CD4-positive, alpha-beta memory T cell (primary cell): ENCODE measurements at places on chromosomes 1 and 21.

- DNase-seq, result no peak
These were observed 19.9 kb downstream of the IRF2BP2 start for GRCh38 chr1:234589854-234590620.

GRCh38 chr1:37147392-37147831 is 113.1 kb upstream of the GRIK3 start:
- DNase-seq, result no peak

GRCh38 chr21:33391656-33392055 is 11.6 kb upstream of the IFNGR2 start:
- no peak for DNase-seq

GRCh38 chr1:162366149-162366548 is 10.5 kb downstream of the SPATA46 start:
- DNase-seq, result no peak

DNA sequence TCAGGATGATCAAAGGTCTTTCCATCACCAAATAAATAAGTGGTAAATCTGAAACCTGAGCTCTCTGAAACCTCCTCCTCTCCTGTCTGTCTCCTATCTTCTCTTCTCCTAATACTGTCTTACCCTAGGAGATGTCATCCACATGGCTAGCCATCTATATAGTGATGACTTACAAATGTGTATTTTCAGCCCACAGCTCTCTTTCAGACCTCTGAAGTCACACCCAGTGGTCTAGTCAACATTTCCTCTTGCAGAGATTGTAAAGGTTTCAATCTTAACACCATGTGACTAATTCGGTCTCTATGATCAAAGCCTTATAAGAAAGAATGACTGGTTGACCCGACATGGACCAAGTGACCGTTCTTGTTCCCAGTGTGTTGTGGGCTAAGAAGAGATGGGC is 63.1 kb upstream of the DPT start:
- DNase-seq, result no peak

DNA sequence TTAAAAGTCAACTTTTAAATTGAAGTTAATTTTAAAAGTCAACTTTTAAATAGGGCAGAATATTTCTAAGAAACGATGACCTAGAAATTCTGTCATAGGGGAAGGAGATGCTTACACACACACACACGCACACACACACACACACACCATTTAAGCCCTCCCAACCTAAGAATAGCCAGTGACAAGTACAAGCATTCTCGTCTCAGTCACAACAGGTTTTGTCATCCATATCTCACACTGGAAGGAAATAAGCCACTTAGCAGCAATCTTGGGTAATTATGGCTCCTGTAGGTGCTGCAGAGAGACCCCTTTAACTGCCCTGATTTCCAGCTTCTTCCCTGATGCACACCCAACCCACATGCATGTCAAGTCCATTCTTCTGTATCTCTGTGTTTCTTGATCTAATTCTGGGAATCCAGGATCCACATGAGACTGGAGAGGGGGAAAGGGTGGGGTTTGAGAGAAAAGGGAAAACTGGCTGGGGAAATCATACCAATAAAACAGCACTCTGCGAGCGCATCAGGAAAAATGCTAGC is 338.1 kb downstream of the PAPPA2 start:
- no peak for DNase-seq

DNA sequence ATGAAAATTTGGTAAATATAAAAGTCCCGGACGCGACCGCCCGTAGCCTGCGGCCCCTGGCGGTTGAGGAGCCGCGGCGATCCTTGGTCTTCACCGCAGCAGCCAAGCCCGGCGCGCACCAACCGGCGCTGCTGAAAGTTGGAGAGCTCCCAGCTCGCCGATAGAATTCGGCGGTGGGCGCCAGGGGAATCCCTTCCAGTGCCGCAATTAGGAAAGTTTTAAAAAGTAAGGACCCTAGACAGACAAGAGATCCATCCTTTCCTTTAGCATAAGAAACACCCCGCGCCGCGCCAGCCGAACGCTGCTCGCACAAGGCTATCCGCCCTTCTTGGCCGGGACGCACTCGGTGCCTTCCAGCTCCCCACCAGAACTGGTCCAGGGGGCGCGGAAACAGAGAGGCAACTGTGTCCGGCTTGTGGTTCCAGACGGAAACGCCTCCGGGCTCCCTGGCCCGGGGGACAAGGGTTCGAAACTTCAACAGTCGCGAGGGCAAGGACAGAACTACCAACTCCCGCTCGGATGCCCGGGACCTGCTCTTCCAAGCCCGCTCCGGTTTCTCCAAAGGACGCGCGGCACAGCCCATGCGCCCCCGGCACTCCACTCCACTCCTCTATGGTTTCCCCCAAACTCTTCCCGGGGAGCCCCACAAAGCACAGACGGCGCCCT is 1.7 kb downstream of the FAM78B start:
- DNase-seq, result no peak

DNA sequence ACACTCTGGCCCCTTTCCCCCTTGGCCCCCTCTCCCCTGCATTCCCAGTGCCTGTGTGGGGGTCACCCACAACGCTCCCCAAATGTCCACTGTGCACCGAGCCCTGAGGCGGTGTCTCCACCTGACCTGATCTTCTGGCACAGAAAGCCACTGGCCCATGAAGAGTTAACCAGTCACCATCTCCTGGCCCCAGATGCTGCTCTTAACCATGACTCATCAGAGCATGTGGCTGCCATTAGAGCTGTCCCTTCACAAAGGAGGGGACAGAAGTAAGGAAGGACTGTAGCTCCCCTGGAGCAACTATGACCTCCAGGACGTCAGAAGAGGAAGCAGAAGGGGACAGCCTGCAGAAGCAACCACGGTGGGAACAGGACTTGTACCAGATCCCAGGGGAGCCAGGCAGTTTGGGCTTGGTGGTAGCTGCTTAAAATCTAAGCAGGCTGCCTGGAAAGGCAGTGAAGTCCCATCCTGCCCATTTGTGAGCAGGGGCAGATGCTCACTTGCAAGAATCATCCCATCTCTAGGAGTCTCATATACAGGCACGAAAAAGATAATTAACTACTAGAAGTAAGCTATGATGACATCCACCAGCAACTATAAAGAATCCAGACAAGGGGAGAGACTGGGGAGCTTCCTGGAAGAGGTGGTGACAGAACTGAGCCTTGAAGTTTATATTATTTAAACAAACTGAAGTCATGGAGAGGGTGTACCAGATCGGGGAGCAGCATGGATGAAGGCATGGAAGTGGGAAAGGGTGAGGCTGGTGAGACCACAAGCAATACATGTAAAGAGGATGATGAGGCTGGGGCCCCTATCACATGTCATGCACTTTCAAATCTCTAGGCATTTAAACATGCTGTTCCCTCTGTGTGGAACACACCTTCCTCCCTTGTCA is 1.1 kb upstream of the TTC39A start:
- no peak for DNase-seq

DNA sequence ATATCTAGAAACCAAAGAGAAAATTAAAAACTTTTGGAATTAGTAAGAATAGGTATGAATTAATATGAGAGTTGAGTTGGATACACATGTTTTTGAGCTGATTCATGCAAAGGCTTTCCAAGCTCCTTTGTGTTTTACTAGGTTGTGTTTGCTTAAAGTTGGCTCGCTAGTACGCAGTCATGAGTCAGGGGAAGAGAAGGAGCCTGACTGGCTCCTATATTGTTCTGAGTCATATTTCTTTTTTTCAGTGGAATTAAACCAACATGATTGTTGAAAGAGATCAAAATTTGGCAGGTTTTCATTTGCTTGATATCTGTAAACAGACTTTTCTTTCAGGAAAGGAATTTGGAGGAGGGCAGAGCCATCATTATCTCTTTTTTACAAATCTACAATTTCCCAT is 66.7 kb downstream of the MAGI3 start:
- no peak for DNase-seq

- no peak for DNase-seq
These were observed 62.1 kb downstream of the GNG12 start for GRCh38 chr1:67771152-67771551.

GRCh38 chr1:17136936-17137335 is 17.7 kb upstream of the PADI2 start:
- no peak for DNase-seq

GRCh38 chr21:46295996-46296752 is 10.0 kb downstream of the YBEY start:
- DNase-seq, result peak; percentile 71

GRCh38 chr1:159705251-159705903 is 9.0 kb downstream of the CRP start:
- no peak for DNase-seq

GRCh38 chr1:14090531-14090930 is 390.5 kb downstream of the PRDM2 start:
- DNase-seq, result no peak

DNA sequence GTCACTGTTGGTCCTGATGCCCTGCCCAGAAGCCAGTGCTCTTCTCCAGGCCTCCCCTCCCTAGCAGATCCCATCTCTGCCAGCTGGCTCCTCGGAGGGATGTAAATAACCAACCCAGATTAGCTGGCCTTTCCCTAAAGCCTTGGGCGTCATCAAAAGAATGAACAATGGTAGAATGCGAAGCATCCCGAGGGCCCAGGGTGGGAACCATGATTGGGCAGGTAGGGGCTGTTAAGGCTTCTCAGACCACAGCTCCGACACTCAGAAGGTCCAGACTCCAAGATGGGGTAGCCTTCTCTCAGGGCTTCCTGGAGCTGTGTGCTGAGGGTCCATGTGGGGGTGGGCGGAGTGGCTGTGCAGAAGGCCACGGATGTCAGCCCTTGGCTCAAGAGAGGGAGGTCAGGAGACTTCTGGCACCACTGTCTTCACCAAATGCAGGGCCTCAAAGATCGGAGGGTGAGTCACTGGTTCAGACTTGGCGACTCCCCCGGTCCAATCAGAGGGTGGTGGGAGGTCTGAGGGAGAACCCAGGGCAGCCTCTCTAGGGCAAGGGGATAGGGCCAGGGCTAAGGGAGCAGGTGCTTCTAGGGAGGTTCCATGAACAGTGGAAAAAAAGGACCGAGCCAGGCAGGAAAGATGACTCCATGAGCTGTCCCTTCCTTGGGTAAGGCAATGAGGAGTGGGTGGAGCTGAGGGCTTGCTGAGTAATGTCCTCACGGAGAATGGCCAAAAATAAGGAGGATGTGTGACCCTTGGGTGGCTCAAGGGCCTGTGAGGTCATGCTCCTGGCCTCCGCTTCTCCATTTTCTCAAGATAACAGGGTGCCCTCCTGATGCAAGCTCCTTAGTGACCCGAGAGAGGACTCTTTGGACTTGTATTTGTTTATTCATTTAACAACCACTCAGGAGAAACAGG is 58.4 kb upstream of the EPS8L3 start:
- no peak for DNase-seq

DNA sequence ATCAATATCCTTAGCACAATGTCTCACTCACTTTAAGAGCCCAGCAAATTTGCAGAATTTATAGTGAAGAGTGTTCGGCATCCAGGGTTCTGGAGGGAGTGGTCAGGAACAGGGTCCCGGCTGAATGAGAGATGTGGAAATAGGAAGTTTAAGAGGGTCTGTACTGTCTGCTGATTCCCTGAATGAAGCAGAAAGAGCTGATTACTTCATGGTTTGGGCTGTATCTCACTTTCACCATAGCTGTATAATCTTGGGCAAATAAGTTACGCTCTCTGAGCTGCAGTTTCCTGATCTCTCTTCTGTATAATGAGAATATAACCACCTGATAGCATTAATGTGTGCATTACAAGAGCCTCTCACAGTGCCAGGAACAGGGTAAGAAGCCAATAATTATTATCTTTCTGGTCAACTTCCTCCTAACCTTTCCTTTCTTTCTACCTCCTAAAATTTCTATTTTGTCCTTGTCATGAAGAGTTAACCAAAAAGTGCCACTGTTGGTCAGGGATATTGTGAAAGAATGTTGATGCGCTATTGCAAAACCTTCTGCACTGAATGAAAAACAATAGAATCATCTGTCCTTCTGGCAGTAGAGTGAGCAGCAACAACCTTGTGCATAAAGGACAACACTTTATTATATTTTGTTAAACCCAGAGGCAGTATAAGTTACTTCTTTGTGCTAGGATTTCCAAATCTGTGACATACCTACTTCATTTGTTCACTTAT is 14.7 kb upstream of the PTGFR start:
- DNase-seq, result no peak

GRCh38 chr1:205247130-205247921 is 19.6 kb downstream of the TMCC2 start:
- DNase-seq, result no peak

DNA sequence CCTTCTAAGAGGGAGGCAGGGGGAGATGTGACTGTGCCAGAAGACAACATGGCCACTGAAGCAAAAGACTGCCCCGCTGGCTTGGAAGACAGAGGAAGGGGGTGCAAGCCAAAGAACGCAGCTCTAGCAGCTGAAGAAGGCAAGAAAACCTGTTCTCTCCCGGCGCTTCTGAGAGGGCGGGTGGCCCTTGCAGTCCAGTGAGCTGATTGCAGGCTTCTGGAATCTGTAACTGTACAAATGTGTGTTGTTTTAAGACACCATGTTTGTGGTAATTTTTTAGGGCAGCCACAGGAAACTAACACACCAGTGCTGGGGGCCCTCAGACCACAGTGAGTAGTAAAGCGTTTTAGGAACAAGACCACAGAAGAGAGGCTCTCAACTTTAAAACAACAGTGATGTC is 47.0 kb downstream of the CD46 start:
- peak; percentile 29 for DNase-seq

DNA sequence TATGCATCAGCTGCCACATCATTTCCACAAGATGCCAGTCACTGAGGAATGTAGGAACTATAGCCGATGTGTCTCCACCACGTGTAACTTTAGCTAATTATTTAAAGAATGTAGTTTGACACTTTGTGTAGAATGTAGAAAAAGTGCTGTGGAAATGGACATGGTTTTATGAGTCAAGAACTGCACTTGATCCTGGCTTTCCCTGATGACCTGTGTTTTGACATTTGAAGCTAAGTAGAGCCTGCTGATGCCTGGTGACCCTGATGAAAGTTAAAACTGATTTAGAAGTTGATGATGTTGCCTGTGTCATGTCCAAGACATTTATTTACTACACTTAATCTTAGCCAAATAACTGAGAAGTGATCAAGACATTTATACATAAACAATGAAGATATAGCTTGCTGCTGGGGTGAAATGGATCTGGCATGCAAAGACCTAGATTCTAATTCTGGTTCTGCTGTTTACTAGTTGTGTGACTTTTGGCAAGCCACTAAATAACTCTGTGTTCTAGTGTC is 4.4 kb upstream of the OSBPL9 start:
- no peak for DNase-seq

DNA sequence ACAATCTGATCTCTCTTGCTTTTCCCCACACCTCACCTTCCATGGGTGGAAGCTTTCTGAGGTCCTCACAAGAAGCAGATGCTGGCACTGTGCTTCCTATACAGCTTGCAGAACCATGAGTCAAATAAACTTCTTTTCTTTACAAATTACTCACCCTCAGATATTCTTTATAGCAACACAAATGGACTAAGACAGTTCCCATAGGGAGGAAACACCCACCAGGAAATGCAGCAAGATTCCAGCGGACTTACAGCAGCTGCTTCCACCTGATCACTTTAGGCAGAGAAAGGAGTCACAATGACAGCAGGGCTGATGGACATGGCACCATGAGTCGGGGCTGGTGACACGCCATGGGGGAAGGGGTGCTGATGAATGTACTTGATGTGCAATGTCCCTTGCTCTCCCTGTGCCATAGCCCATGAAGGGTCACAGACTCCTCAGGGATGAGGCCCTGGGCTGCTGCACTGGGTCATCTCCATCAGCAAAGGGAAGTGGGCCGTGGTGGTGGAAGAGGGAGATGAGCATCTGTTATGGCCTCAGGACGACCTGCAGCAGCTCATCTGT is 53.9 kb downstream of the PRSS38 start:
- no peak for DNase-seq
